ENCODE measurements at places on chromosomes 7 and 10.

DNA sequence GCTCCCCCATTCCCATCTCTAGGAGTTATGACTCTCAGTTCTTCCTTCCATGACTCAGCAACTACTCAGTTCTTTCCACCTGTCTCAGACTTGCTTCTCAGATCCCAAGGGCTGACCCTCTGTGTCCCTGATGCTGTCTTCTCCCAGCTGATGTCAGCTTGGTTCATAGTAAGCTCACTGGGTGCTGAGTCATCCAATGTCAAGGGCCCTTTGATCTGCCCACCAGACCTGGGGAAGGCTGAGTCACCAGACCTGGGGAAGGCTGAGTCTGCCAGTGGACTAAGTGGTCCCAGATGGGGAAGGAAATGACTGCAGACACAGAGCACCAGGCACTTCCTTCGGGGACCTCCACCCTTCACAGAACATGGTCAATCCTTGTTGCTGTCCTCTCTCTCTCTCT lies 76.1 kb upstream of the ZEB1 start:
- DNase-seq, result no peak

GRCh38 chr7:44275957-44276570 lies 49.3 kb downstream of the CAMK2B start:
- no peak for DNase-seq

DNA sequence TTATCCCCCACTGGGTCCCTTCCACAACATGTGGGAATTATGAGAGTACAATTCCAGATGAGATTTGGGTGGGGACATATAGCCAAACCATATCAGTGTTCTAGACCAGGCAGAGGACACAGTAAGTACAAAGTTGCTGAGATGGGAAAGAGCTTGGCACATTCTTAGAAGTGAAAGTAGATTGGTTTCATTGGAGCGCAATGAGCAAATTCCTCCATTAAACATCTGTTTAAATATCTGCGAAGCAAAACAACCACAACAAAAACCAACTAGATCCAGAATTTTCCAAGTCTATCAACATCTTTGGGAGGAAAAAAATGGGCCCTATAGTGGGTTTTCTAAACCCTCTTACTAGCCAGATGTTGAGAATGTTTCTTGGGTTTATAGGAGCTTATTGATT lies 80.0 kb upstream of the STEAP1B start:
- DNase-seq, result no peak

DNA sequence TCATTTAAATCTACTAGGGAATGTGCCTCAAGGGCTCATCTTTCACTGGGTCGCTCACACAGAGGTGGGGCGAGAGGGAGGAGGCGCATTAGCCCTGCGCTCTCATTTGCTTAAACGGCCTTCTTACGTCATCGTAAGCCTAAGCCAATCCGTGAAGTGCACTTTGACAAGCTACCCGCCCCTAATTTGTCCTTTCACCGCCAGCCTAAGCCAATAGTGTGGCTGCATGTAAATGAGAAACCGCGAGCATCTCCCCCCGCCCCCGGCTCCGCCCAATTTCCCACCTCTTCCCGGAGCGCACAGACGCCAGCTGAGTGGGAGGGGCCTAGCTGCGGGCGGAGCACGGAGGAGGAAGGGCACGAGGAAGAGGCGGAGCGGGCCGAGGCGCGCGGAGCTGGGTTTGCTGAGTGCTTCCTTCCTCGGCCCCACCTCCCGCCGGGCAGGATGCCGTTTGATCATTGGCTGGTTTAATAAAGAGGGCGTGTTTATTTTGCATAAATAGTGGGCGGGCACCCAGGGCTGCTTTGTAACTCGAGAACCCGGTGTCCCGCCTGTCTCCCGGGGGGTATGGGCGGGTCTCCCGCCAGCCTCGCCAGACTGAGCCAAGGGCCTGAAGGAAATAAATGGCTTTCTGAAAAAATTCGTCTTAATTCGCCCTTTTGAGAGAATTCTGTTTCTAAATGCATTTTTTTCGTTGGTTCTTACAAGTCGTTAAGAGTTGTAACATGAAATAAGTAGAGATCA lies 289.6 kb upstream of the NFE2L3 start:
- peak; percentile 99 for DNase-seq

GRCh38 chr7:23211589-23211988 lies 29.7 kb downstream of the NUP42 start:
- no peak for DNase-seq

- no peak for DNase-seq
These were observed 568.3 kb downstream of the INHBA start for GRCh38 chr7:41134300-41135255.

DNA sequence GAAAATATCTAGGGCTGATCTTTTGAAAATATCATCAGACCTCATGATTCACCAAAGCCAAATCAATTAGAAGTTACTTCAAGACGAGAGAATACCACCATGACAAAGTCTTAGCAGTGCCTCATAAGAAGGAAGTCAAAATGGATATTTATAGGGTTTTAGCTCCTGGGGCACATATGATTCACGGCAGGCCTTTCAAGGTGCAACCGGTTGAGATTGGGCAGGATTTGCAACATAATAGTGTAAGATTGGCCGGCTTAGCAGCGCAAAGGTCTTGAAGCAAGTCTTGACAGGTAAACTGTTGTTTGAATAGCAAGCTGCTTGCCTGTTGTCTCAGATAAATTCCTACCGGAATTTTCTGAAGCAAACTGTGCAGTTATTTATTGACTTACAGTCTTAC lies 17.5 kb downstream of the ADRB1 start:
- no peak for DNase-seq

GRCh38 chr7:87226495-87226894 lies 7.0 kb upstream of the TMEM243 start:
- no peak for DNase-seq

DNA sequence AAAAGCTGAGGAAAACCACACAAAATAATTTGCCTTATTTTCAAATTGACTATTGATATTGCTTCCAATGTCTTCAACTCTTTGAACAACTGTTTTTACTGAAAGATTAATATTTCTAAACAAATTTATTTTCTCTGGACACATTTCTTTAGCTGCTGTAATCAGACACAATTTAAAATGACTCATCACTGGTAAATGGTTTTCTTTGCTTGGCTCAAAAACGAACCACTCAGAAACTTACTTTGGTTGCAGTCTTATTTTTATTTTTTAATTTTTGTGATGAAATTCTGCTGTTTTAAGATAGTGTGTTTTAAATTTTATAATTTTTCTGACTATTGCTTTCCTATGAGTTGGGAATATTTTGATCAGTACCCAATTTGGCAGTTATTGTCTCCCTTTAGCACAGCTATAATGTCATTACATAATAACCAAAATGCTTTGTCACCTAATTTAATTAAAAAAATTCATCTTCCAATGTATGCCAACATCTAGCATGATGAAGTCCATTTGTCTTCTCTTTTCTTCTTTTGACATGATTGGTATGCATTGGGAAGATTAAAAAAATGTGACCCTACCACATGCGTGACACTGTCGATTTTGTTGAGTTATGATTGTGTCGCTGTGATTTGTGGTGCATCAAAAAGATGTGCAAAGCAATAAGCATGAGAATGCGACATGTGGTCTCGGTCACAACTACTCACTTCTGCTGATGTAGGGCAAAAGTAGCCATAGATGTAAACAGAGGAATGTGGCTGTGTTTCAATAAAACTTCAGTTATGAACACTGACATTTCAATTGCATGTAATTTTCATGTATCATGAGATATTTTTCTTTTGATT lies 222.3 kb downstream of the SUGCT start:
- DNase-seq, result no peak

DNA sequence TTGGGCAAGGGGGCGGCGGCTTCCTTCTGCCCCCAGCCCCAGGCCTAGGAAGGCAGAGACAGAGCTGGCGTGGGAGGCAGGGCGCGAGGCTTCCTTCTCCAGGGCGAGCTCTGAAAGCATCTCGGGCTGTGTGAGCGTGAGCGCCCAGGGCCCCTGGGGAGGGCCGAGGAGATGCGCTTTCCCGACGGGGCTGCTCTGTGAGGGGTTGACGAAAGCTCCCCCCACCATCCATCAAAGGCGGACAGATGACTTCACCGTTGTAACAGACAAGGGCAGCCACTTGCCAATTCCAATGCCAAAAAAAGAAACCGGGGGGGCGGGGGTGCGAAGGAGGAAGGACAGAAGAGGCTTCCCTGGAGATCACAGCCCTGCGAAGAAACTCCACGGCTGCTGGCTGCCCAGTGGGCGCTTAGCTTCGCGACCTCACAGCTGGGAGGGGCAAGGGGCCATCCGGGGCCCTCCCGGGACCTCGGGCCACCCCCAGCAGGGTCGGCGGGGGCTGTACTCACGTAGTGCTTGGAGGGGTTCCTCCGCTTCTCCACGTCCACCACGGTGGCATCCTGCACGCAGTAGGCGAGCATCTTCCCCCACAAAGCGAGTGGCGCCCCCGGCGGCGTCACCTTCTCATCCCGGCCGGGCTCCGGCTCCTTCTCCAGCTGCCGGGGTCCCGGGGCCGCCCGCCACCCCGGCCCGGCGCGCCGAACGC lies 537 bp downstream of the SH3PXD2A start:
- no peak for DNase-seq

DNA sequence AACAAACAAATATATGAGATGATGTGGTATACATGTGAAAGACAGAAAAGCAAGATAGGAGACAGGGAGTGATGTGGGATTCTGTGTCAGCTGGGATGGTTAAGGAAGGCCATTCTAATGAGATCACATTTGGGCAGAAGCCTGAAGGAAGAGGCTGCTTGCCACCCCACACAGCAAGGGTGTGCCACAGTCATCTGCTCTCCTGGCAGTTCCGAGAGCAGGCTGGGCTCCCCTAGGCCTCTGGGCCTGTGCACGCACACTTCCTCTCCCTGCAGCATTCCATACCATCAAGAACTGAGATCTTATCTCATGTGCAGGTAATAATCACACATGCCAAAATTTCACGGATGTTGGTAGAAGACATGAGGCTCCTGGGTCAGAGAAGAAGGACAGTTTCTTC lies 43.1 kb downstream of the SYPL1 start:
- DNase-seq, result no peak

- DNase-seq, result no peak
These were observed 12.0 kb downstream of the HOXA4 start for GRCh38 chr7:27118580-27118979.

DNA sequence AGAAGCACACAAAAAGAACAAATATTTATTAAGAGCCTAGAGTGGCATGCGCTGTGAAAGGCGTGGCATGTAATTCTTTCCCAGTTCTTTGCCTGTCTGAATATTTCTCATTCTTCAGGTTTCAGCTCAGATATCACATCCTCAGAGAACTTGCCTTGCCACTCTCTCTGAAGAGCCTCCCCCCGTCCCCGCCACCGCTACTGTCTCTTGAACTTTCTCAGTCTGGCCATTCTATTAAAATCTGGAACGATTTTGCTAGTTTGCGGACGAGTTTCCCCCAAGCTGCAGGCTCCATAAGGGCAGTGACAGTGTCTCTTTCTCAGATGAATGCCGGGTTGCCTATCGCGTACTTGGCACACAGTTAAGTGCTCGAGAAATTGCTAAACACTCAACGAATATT lies 787 bp upstream of the PLEKHA1 start:
- DNase-seq, result no peak

DNA sequence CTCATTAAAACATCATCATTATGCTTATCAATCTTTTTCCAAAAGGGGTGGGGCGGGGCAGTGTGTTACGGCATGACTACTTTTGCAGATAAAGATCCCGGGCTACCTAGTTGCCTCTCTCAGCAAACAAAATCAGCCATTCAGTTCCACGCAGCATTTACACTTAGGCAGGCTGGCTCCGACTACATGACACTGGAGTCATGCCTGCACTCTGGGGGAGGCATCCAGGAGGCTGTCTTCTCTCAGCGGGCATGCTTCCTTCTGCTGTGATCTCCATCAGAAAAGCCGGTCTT lies 193.9 kb upstream of the TCF7L2 start:
- no peak for DNase-seq

DNA sequence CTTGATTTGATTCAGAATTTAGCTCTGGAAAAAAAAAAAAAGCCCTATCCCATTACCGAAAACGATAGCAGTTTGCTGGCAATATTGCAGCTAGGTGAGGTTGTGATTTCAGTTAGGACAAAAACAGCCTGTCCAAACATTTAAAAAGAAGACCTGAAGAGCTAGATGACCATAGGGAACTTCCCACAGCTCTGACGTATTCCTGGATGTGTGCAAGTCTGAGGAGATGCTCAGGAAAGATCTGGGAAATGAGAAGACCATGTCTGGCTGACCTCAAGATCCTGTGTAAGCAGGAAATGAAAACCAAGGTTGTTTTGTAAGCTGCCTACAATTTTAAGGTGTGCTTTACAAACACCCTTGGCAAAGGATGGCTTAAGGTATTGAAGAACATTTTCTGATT lies 88.7 kb downstream of the RAMP3 start:
- DNase-seq, result no peak
